ENCODE measurements at places on chromosomes 12 and 14.

DNA sequence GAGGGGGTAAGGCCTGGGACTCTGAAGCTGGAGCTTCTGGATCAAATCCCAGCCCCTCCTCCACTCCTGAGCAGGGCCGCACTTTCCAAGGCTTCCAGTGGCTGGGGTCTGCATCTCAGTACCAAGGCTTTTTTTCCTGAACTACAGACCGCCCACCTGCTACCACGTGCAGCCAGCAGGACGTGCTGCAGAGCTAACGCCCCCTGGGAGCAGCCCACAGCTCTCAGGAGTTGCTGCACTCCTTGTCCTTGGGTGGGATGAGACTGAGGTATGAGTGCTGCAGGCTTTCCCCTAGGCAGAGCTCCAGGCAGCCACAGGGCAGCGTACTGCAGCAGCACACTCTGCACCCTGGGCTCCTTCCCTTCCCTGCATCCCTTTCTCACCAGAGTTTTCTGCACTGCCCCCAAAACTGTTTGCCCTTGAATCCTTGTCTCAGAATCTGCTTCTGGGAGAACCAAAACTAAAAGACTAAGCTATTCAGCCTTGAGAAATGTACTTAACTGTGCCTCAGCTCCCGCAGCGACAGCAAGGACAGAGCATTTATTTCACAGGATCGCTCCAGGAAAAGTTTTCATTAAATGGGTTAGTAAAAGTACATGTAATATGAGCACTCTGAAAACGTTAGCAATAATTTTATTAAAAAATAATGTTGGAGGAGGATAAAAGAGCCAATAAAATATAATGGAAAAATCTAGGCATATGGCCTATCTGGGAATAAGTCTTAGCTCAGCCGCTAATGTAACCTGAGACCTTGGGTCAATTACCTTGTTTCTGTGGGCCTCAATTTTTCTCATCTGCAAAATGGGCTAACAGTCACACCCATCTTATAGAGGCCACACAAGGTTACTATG is 25.5 kb downstream of the RBM19 start:
- no peak for DNase-seq

- DNase-seq, result no peak
Observed at GRCh38 chr12:117792471-117792870, 176.3 kb downstream of the KSR2 start.

- DNase-seq, result peak; percentile 22
Observed at GRCh38 chr12:111775205-111776193, 8.8 kb downstream of the ALDH2 start.

DNA sequence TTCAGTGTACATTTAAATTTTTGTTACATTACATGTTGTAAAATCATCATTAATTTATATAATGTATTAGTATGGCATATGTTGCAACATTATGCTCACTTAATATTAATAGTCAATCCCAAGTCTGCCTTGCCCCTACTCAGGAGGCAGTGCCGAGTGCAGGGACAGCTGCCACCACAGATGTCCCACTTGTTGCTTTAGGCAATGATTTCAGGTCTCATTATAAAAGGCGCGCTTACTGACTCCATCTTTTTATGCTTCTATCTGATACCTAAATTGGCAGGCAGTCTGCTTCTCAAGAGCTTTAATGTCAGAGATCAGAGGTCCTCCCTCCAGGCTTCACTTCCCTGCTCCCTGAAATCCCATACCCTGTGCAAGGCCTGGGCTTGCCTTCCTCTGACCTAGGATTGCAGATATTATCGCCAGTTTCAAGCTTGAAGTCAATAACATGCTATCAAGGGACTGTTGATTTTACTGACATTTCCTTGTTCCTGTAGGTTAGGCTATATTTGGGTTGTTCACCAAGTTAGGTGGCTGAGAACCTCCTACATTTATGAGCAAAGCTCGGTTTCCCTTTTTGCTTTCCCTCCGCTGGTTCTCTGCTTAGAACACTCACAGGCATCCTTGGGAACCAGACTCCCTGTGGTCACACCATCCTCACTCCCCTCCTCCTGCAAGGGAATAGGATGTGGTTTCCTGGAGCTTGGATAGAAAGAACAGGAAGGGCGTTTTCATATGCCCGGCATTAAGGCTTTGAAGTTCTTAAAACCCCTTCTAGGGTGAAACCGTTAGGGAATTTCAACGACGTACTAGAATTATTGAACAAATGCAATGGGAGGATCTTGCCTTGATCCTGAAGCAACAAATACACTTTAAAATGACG is 208.4 kb upstream of the FKBP4 start:
- DNase-seq, result no peak

DNA sequence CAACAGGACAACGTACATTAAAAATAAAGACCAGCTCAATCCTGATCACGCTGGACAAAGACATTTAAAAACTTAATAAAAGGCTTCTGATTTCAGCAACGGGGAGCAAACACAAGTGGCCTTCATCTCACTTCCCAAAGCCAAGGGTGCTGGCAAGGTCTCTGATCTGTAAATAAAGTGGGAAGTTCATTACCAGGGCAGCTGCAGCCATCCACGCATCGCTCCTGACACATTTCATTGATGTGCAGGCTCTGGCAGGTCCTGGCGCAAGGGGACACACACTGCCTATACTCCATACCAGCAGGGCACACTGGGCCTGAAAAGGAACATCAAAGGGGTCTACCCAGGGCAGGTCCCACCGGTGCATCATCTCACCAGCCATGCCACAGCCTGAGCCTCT is 51.0 kb downstream of the VWF start:
- DNase-seq, result no peak

DNA sequence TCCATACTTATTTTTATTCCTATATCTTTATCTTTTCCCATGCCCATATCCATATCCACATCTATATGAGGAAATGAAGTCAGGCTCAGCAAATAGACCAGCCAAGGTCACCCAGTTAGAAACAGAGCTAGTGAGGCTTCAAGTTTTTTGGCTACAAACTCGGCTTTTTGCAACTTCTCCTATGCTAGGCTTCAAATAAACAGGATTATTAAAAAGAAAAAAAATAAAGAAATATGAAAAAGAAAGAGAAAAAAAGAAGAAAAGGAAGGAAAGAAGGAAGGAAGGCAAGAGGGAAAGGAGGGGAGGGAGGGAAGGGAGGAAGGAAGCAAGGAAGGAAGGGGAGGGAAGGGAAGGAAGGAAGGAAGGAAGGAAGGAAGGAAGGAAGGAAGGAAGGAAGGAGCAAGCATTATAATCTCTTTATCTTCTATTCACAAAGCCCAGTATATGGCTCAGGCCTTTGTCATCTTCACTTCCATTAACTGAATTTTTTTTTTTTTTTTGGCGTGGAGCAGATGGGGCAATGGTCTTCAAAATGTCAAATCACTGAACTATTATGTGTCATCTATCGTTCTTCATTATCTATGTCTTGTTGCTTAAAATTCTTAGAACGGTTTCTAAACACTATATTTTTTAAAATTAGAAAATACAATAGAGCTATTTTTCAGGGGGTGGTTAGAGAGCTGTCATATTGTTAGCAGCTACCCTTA is 418.2 kb downstream of the VRK1 start:
- DNase-seq, result no peak

- DNase-seq, result no peak
Observed at GRCh38 chr14:23052182-23052623, 5.1 kb downstream of the CDH24 start.

DNA sequence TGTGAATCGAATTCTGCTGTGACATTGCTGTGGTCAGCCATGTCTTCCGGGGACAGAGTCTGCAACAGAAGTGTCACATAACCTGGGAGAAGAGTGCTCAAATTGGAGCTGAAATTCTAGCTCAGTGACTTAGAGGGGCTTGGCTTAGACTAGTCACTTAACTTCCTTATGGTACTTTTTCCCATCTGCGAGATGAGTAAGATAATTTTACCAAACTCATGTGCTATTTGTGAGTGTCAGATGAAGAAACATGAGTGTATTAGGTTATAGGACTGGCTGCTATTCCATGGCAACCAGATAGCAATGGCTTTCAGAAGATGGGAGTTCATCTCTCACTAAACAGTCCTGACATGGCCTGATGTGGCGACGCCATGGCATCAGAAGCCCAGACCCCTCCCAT is 104.1 kb downstream of the CHST11 start:
- no peak for DNase-seq

DNA sequence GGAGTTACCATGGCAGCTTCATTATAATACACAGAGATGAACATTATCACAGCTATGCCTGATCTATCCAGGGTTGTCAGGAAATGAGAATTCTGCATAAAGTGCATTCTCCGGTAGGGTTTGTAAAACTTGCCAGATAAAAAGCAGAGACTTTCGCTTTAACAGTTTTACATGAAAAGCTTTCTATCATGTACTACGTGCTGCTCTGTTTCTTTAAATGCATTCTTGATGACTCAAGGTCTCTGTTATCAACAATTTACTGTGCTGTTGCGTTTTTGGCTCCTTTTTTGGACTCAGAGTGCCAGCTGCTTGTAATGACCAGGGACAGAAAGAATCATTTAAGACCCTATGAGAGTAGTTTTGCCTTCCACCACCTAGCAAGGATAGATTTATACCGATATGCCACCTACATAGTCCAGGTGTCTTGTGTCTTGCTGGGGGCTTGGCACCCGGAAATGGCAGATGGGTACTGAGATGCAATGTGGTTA is 371.2 kb downstream of the BTG1 start:
- no peak for DNase-seq

GRCh38 chr14:26026384-26026783 is 571.4 kb downstream of the NOVA1 start:
- DNase-seq, result no peak

- no peak for DNase-seq
Observed at GRCh38 chr12:87807086-87807485, 222.1 kb downstream of the C12orf50 start.

DNA sequence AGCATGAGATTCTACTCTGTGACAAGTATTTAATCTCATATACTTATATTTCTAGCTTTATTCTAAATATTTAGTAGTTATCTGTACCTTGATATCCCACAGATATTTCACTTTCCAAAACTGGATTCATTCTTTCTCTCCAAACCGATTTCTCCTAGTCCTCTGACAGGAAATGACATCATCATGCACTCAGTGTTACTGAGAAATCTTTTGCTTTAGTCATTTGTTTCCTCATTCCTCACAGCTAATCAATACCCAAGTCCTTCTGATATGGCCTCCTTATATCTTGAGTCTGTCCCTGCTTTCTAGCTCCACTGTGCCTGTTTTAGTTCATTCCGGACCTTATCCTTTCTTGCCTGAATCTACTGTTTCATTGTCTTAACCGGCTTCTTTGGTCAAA is 39.4 kb upstream of the E2F7 start:
- DNase-seq, result no peak

DNA sequence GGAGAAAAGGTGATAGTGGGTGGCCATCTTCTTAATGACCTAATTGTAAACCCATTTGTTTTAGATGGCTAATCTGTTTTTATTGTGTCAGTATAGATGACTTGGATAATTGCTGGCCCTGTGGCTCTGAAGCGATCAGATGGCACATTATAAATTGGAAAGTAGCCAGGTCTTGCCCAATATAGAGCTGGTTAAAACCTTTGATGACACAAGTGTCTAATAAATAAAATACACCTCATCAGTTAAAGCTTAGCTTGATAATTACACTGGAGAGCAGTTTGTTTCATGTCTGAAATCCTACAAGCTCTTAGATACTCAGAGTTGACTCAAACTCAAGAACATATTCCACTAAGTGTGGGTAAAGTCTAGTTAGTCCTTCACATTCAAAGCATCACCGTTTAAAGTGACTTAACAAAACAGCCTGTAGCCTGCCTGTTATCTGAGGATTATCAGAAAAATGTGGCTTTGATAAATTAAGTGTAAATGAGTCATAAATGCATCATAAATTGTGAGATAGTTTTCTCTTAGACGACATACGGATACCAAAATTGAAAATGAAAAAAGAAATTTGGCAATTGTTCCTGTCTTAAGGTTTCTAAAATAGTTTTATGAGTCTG is 280.9 kb downstream of the LRIG3 start:
- no peak for DNase-seq

DNA sequence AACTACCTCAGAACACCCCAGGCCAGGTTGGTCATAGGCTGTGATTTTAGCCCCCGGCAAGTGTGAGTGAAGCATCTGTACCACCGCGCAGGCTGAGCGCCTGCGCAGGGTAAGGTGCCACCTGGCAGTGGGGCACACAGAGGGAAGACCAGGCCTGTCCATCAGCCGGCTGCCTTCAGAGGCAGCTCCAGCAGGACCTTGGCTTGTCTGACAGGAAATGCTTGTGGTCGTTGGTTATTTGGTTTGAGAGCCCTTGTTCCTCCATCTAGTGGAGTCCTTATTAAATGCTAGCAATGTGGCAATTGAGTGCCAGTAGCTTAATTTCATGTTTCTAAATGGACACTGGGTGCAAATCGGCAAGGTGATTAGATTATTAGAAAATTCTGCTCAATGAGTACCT is 27.5 kb downstream of the SLC25A29 start:
- no peak for DNase-seq

GRCh38 chr12:10205220-10205807 is 7.4 kb upstream of the GABARAPL1 start:
- DNase-seq, result no peak

DNA sequence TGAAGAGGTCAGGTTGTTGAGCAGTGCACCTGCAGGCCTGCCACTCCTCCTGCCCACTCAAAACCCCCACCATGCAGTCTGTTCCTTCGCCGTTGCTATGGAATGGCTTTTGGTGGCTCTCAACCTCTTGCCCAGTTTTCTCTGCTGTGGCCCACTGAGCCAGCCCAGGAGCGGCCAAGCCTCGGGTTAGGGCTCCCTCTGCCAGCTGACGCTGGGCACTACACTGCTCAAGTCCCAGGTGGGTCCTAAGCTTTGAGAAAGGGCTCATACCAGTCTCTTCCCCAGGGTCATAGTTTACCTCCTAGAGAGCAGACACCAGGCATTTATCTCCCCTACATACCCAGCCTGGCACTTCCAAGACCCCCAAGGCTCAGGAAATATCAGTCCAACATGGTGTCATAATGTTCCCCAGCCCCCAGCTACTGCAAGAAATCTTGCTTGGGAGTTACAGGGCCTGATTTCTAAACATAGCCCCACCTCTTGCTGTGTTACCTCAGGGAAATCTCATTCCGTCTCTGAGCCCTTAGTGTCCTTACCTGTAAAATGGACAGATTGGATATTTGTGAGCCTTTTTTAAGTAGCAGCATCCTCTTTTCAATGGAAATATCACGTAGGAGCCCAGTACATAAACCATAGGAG is 59.4 kb downstream of the TSPAN11 start:
- DNase-seq, result peak; percentile 40

- no peak for DNase-seq
Observed at GRCh38 chr14:90301668-90302090, 30.1 kb downstream of the NRDE2 start.

GRCh38 chr12:120490833-120491512 is 4.9 kb upstream of the DYNLL1 start:
- DNase-seq, result no peak

GRCh38 chr14:33767586-33768457 is 183.1 kb downstream of the EGLN3 start:
- no peak for DNase-seq

All from stimulated activated naive CD8-positive, alpha-beta T cell treated with anti-CD3 and anti-CD28 coated beads, Interleukin-15, Interleukin-2, amounts not matched to agents 100 U/mL and 50 U/mL, for 24 hours (primary cell).